ENCODE measurements at places on chromosomes 1 and 21.

DNA sequence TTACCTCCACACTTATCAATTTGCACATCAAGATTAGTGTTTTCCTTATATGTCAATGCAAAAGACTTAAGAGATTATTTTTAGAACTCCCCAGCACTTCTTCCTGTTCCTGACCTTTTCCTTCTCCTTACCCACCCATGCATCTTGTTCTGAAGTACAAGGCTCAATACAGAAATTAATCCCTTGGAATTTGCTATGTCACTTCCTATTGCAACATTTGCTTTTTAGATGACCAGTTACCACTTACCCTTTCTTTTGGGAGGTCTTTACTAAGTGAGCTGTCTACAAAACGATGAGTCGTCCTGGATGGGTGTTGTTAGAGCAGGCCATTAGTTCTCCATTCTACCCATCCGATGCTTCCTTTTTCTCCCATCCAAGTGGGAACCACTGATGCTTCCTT is 221.2 kb downstream of the FMN2 start:
- no peak for DNase-seq

DNA sequence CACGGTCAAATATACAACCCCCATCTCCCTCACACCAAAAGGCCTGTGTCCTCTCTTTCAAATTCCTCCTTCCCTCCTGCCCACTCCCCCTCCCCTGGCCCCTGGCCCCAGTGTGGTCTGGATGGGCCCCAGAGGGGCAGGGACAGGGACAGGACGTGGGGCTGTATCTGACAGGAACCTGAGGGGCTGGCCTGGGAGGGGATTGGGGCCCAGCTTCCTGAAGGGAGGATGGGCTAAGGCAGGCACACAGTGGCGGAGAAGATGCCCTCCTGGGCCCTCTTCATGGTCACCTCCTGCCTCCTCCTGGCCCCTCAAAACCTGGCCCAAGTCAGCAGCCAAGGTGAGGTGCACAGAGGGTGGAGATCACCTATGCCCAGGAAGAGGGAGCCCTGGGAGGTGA is at the start of gene MPL:
MPL (plus strand) TSS at position 231 of the 400 bp plus-strand sequence; CDS start at position 262, 31 bp downstream.
- DNase-seq, result no peak

DNA sequence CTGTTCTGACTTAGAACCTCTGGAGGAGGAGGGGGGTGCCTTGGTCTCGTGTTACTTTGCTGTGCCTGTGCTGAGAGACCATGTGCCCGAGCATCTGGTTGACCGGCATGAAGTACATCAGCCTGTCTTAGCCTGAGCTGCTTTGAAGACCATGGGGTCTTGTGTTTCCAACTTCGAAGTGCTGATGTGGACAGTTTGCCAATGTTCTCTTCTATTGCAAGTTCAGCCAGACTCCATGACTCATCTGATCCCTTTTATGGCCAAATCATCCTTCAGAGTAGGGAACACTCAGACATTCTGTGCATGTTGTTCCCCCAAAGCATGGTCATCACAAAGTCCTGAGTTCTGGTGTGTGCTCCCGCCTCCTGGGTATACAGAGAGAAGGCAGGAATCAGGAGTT is 6.0 kb upstream of the PLA2G2C start:
- DNase-seq, result no peak

GRCh38 chr1:186202776-186203175 is 172.3 kb downstream of the TPR start:
- DNase-seq, result no peak

DNA sequence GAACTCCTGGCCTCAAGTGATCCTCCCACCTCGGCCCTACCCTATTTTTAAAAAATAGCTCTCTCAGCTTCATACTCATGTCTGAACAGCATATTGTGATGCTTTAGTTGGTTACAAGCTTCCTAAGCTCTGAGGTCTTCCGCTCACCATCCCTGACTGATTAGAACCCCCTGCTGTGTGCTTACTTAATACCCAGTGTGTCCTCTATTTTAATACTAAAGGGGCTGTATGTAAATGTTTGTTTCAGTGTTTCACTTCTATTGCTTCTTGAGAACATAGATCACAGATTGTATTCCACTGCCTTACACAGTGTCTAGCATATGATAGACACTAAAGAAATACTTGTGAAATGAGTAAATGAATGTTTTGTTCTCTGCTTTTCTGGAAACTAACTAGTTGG is 29.8 kb downstream of the ZYG11B start:
- DNase-seq, result no peak

All from stimulated activated CD4-positive, alpha-beta T cell treated with anti-CD3 and anti-CD28 coated beads, Interleukin-1b, Interleukin-23, amount 100 ng/mL, for 1 hour (primary cell).